Lower leg skin (tissue), 4 donors: ENCODE measurements at places on chromosomes 7 and 10. TPM values are rescaled to one million over a fixed set of nuclear protein-coding genes. Genes with fewer than 3 reads are reported as not detected.

DNA sequence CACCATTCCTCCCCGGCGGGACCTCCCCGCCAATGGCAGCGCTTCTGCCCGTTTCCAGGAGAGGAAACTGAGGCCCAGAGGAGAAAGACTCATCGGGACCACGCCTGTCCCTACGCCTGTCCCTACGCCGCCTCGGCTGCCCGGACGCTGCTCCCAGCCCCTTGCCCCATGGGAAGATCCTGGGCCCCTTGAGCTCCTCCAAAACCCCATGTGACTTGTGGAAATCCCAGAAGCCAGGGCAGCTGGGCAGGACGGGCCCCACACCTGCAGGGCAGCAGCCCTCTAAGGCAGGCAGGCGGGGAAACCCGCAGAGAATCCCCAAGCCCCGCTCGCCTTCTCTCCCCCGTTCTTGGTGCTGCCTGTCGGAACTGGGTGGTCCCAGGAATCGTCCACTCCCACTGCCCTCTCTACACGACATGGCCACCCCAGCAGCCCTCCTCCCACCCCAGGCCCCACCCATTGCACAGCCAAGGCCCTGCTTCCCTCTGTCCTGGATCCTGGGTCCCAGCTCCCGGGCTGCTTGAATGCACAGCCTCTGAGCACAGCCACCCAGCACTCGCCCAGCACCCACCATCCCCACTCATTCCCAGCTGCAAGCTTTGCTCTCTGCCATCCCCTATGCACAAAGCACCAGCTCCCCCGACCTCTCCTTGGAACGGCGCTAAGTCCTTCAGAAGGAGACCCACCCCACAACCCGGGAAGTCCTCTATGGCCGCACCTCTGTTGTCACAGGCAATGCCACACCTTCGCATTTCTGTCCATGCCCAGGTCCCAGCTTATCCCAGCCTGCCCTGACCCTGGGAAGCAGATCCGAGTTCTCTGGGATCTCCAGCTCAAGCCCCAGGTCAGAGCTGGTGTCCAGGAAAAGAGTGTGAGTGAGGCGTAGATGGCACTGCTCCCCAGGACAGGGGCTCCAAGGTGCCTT, 50.6 kb downstream of the SLC29A4 start:
- DNase-seq: no peak

DNA sequence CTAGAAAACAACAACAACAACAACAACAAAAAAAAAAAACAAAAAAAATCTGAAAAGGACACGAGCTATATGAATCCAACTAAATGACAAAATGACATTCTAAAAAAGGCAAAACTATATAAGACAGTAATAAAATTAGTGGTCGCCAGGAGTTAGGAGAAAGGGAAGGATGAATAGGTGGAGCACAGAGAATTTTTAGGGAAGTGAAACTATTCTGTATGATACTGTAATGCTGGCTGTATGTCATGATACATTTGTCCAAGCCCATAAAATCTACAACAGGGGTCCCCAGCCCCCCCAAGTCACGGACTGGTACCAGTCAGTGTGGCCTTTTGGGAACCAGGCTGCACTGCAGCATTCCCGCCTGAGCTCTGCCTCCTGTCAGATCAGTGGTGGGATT, 2.8 kb upstream of the PUS7 start:
- DNase-seq: no peak

- no peak for DNase-seq
Measured at GRCh38 chr7:39589323-39590111, 23.3 kb downstream of the YAE1 start.

GRCh38 chr7:118747473-118747872, 523.0 kb downstream of the ANKRD7 start:
- DNase-seq: no peak

GRCh38 chr10:60417901-60418300, 28.2 kb upstream of the ANK3 start:
- no peak for DNase-seq

- DNase-seq: no peak
Measured at GRCh38 chr7:16060502-16060901, 360.8 kb downstream of the CRPPA start.

DNA sequence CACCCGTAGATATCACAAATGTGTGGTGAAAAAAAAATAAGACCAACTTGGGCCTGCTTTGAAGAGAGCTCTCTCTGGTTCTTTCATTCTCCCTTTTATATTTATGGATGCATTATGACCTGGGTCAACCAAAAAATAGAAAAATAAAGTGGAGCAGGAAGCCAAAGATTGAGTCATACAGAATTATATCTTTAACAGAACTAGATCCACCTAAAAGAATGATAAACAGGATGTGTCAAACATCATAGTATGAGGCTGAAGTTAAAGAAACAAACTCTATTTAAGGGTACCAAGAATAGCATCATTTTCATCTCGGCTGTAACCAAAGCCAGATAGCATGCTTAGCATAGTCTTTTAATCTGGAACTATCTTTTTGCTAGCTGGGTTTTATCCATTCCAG, 28.8 kb upstream of the NMT2 start:
- DNase-seq: no peak

DNA sequence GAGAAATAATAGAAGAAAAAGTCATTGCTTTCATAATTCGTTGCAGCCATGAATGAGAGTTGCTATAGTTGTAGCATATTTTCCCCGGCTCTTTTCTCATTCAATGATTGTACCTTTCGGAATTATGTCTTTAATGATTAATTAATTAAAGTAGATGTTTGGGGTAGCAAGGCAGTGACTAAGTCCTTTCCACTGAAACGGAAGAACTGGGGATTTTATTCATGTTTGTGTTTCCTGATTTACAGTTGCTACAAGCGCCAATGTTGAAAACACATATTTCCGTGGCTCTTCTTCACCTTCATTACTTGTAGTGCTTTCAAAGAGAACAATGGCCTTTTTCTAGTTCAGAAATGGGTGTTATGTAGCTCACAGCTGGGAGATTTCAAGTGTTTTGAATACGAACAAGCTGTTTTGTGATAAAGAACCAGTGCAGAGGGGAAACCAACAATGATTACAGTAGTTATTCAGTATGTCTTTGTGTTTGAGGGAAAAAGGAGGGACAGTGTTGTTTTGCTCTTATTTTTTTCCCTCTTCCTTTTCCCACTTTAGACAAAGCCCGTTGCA, 153.5 kb downstream of the NSUN6 start:
- DNase-seq: no peak

DNA sequence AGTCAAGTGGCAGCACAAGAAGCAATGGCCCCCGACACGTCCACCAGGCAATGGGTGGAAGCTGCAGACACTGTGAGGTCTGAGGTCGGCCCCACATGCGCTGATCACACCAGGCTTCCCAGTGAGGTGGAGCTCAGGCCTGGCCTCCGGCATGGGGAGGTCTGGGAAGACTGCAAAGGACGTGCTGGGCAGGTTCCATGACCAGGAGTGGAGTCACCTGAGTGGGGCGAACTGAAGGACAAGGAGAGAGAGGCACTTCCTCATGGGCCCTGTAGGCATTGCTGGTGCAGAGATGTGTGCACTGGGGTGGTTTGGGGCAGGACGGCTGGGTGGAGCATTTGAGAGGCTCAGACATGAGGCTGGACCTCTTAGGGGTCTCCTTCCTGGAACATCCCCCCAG, 35.1 kb downstream of the C10orf120 start:
- no peak for DNase-seq

- DNase-seq: no peak
Measured at GRCh38 chr7:78175330-78176100, 376.9 kb downstream of the PHTF2 start.

DNA sequence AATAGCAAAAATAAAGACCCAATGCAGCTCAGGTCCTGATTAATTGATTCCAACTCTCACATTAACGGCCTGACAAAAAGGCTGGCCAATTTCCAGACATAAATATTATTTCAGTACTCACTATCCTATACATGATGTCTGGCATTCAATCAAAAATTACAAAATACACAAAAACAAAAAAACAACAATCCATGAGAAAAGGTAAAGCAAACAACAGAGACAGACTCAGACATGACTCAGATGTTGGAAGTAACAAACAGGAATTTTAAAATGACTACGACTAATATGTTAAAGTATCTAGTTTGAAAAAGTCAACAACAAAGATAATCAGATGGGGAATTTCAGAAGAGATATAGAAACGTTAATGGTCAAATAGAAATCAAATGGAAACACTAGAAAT, 152.8 kb downstream of the AMPH start:
- DNase-seq: no peak

DNA sequence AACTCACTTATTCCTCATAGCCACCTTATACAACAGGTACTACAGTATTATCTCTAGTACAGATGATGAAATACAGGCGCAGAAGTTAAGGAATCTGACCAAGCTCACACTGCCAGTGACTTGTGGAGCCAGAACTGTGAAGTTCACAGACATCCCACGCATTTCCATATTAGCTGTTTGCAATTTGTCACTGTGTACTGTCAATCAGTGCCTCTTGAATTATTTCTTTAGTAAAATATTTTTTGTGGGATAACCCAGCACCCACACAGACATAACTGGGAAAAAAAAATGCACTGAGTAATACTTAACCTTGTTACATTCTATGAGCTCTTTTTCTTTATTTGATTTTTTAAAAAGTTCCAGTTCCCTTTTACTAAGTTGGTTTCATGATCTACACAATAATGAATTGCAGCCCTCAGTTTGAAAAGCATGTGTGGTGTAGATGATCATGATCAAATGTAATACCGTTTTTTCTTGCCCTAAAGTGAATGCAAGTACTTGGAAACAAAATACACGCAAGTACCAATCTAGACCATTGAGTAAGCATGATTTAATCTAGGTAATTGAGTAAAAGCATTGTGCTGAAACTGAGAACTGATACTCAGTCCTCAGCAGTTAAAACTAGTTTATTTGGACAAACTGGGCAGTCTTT, 14.1 kb downstream of the CUL1 start:
- DNase-seq: no peak

- DNase-seq: no peak
Measured at GRCh38 chr10:116848032-116848943, 1.0 kb upstream of the ENO4 start.

GRCh38 chr10:110343947-110344346, 39.2 kb upstream of the SMNDC1 start:
- no peak for DNase-seq

- no peak for DNase-seq
Measured at GRCh38 chr10:58052772-58053171, 214.9 kb downstream of the IPMK start.

DNA sequence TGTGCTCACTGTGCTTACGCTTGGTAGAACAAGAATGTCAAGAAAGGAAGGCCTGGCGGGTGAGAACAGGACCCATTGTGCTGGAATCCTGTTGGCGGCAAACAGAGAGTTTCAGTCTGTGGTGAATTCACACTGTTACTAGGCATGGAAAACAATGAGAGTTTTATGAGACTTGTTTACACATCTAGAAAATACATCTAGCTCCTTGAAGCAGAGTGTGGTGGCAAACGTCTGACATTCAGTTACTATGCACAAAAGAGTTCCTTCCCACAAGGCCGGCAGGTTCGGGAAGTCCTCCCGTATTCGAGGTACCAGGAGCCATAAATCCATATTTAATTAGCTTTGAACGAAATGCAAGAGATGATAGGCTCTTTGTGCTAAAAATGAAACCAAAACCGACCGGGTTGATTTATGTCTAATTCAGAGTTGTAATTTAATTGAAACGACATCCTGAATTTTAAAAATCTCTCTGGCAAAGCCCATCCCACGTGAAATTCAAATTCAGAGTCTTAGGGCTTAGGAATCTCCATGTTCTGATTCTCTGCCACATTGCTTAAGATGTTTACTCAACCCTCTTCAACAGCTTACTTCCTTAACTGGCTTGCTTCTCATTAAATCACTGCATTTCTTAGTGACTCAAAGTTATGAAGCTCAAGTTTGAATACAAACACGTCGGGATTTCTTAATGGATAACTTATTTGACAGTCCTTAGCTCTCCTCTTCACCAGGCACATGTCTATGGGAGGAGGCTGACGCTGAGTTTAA, 299.9 kb upstream of the PITRM1 start:
- DNase-seq: peak; percentile 88

DNA sequence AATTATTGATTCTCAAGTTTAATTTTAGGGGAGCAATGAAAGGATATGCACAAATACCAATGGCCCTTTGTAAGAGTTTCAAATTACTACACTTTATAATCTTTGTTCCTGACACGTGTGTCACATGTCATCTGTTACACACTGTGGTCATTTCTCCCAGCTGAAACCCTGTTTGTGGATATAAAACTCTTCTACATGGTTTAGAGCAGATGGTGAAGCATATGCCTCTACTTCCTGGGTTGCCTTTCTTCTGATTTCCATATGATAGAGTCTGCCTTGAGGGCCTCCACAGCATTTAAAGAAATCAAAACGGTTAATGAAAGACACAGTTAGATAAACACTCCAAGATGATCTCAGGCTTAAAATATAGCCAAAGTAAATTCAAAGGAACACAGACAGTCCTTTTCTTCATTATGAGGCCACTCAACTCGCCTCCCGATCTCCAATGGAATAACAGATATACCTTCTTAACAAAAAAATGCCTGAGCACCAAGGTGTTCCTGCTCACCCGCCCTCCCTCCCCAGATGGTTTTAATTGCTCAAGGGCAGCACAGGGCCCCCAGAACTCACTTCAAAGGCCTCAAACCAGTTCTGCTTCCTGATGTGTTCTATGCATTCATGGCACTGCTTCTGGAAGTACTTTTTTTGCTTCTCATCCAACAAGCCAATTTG, 75.0 kb downstream of the CPVL start:
- DNase-seq: no peak

GRCh38 chr10:113381981-113382509, 170.8 kb upstream of the HABP2 start:
- DNase-seq: peak; percentile 12

DNA sequence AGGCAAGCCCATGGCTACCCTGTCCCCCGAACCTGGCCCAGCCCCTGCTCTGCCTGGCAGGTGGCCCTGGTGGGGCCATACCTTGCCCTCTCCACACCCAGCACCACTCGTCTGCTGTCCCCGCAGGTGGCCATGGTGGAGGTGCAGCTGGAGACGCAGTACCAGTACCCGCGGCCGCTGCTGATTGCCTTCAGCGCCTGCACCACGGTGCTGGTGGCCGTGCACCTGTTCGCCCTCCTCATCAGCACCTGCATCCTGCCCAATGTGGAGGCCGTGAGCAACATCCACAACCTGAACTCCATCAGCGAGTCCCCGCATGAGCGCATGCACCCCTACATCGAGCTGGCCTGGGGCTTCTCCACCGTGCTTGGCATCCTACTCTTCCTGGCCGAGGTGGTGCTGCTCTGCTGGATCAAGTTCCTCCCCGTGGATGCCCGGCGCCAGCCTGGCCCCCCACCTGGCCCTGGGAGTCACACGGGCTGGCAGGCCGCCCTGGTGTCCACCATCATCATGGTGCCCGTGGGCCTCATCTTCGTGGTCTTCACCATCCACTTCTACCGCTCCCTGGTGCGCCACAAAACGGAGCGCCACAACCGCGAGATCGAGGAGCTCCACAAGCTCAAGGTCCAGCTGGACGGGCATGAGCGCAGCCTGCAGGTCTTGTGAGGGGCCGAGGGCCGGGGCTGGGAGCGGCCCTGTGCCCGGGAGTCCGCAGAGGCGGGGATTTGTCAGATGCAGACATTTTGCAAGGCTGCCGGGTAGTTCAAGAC, 13.2 kb downstream of the ORAI2 start:
- no peak for DNase-seq

CYP3A4 gene
- 3.8 TPM for total RNA-seq

RHOBTB1 gene
- total RNA-seq: 5.1 TPM
